SK-N-SH (cell line): ENCODE measurements at places on chromosomes 6 and 20.

DNA sequence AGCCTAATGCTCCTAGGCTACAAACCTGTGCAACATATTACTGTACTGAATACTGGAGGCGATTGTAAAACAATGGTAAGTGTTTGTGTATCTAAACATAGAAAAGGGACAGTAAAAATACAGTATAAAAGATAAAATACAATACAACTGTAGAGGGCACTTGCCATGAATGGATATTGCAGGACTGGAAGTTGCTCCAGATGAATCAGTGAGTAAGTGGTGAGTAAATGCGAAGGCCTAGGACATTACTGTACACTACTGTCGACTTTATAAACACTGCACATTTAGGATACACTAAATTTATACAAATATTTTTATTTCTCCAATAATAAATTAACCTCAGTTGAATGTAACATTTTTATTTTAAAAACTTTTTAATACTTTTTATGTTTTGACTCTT, 485.0 kb downstream of the MMUT start:
- no peak for DNase-seq

DNA sequence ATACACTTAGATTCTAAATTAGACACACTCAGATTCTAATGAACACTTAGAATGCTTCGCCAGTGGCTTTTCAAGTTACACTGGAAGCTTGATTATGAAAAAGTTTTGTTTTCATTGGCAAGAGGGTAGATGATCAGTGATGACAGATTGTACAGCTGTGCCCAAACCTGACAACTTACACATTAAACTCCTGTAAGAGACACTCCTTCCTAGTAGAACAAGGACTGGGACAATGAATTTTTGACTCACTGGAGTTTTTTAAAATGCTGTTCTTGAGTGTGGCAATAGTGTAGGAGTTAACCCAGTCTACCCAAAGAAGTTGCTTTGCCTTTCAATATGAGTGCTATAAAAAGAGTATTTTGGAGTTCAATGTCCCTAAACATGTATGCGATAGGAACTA, 140.8 kb downstream of the SLC16A10 start:
- no peak for DNase-seq

DNA sequence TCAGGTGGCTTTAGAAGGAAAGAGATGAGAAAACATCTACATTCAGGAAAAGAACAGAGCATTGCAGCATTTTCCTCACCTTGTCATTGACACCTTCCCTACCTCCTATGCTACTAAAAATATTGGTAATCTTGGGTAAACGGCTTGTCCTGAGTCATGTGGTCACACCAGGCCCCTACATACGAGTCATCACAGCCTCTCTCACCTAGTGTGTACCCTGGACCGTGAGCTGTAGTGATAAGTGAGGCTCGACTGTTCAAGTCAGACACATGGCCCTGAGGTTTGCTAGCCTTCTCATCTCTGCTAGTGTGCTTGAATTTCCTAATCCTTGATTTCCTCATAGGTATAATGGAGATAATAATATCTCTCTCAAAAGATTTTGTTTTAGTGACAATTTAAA, 29.6 kb upstream of the TMEM244 start:
- DNase-seq = no peak

- peak; percentile 7 for DNase-seq
Measured at GRCh38 chr6:65787787-65788186, 80.8 kb upstream of the EYS start.

GRCh38 chr20:10065154-10065833, 30.5 kb downstream of the ANKEF1 start:
- no peak for DNase-seq

- DNase-seq = no peak
Measured at GRCh38 chr6:144063246-144063743, 32.1 kb downstream of the SF3B5 start.
